ENCODE measurements at places on chromosomes 1 and 21.

- no peak for DNase-seq
Observed at GRCh38 chr1:46543761-46544560, 7.5 kb downstream of the KNCN start.

GRCh38 chr1:38250356-38250755, 203.8 kb upstream of the POU3F1 start:
- DNase-seq, result no peak

DNA sequence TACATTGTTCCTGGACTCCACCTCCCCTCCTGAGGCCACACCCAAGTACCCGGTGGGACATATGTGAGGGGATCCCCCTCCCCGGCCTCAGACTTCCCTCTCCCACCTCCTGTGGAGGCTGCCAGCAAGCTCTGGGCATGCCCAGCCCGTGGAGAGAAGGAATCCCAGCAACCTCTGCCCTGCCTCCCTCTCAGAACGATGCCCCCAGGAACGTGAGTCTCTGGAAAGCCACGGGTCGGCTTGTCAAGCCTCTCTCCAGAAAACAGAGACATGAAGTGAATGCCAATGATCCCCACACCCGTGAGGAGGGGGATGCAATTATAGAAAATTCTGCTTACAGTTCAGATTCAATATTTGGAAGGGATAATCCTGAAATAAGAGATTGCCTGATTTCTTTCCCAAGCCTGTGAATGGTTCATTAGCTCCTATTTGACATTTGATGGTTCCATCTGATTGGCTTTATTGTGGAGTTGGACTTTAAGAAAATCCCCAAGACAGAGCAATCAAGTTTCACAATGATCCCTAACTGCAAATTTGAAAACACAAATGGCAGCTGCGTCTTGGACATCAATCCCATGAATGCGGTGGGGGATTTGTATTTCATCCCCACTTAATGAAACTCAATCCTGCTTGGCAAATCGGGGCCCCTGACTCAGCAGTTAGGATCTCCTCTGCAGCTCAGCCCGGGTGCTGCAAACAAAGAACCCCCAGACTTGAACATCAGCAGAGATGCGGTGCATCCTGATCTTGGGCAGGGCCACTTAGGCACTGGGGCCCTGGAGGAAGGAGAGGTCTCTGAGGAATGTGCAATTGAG, 9.1 kb upstream of the GUCA2B start:
- no peak for DNase-seq

DNA sequence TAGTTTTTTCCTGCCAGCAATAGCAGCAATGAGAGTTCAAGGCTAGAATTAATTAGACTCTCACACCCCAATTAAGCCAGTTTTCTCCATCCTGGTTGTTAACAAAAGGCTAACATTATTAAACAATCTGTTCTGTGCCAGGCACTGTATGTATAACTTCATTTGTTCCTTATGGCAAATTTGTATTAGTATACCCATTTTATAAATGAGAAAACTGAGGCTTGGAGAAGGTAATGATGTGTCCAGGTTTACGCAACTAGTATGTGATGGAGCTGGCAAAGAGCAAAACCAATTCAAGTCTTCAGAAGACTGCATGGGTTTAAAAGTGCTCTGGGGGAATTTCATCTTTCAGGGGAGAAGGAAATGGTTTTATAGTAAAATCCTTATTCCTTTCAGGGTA, 38.3 kb upstream of the SLC9A1 start:
- no peak for DNase-seq

GRCh38 chr1:41683681-41684500, 199.4 kb upstream of the EDN2 start:
- peak; percentile 55 for DNase-seq

DNA sequence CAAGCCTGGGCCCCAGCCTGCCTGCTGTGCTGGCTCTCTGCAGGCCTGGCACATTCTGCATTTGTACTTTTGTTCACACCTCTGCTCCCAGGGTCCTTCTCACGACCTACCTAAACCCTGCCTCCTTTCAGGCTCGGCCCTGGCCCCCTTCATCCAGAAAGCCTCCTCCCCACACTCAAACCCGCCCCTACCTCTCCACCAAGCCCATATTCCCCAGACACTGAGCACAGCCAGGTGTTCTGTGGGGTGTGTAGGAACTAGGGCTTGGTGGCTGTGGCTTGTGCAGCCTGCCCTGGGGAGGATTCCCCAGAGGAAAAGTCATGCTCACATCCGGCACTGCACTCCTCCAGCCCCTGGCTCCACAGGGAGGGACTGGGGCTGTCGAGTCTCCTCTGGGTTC, 8.2 kb upstream of the MIXL1 start:
- DNase-seq, result no peak

- no peak for DNase-seq
Observed at GRCh38 chr1:96749618-96750017, 28.0 kb downstream of the PTBP2 start.

DNA sequence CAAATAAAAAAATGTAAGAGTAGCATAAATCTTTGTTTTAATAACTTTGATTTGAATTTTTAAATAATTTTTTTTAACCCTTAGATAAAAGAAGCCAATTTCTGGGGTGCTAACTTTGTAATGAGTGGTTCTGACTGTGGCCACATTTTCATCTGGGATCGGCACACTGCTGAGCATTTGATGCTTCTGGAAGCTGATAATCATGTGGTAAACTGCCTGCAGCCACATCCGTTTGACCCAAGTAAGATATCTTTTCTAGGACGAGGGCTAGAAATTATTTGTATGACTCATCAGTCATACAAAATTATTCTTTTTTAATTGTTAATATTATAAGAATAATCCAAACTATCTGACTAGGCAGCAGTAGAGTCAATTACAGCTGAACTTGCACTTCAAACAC, 71.2 kb downstream of the GPR161 start:
- DNase-seq, result no peak

DNA sequence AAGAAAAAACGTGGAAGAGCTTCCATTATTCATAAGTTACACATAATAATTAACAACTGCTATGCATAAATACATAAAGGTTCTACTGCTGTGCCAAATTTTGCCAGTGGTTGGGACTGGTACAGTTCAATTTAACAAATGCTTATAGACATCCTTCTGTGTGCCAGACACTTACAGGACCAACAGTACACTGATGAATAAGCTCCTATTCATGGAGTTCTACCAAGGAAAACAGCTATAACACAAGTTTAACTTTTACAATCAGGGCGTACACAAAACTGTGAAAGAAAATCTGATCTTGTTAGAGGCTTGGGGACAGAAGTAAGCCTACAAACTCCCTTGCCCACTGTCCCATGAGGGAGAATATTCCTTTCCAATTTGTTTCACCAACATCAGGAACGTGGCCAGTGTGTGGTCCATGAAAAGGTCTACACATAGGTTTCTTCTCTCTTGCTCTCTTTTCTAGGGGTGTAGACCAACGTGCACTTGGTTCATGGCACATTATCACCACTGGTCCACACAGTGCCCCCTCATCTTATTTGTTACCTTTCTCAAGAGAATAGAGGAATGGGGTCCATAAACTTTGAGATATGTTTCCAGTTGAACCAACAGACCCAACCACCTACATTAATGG, 10.1 kb downstream of the NRIP1 start:
- DNase-seq, result no peak

DNA sequence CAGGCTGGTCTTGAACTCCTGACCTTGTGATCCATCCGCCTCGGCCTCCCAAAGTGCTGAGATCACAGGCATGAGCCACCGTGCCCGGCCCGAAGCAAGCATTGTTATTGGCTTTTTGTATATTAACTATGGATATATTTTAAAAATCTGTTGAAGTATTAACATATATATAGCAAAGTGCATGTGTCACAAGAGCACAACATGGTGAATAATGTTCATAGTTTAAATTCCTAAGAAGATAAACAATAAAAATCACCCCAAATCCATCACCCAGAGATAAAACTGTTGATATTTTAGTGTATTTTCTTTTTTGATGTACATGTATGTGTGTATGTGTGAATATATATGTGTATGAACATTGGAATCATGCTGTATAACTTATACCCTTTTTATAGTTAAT, 9.1 kb upstream of the FOXE3 start:
- DNase-seq, result no peak

GRCh38 chr1:227911376-227911775, 36.4 kb downstream of the WNT9A start:
- DNase-seq, result no peak

DNA sequence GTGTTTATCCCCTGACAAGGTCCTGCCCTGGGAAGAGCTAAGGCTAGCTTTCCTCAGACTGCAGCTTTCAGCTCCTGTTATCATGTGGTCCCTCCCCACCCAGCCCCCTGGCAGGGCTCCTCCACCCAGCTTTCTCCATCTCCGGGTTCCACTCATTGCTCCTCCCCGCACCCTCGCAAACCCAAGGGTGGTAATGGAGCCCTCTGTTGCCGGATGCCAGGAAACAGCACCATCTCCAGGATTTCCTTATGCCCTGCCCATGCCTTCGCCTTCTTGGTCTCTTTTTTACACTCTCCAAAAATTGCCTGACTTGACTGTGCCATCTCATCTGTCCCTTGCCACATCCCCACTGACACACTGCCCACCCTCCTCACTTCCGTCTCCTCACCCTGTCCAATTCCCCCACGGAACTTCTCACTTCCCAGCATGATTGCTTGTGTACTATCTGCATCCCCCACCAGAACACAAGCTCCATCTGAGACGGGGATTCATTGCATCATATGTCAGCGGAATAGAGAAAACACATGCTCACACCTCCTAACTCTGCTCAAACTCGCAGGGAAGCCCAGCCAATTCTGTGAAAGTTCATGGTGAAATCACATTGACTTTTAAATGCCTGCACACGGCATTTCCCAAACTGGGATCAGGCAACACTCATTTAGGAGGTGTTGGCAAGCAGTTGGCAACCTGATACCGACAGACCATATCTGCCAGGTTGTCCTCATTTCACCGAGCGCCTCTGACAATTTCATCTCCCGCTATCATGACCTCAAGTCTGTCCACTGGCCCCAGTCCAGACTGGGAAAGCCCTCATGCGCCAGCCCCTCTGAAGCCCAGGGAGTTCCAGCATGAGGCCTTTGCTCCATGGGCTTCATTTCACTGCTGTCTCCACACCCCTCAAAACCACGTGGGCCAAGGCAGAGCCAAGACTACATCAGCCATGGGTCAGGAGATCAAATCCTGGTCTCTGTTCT, 201.1 kb downstream of the MATN1 start:
- peak; percentile 56 for DNase-seq

DNA sequence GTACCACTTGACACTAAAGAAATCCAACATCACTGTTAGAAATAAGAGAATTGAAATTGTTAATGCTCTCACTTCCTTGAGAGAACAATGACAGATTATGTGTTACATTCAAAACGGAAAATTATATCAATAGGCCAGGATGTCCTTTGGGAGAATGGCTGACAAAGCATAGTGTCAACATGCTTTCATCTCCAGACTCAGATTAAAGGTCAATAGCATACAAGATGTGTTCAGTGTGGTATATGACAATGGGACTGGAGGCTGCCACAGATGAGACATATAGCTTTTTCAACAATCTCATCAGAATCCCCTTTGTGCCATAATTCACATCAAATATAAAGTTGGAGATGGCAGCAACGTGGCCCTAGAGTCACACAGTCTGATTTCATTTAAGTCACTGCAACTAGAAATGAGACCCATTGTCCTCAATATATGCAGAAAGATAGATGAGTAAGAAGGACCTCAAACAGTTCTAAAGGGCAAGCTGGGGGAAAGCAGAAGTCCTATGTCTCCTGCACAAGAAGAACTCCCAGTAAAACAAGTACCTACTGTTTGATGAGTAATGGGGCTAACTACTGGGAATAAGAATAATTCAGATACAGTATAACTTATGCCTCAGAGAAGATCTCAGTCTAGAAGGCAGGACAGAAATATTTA, 327.9 kb downstream of the TTLL7 start:
- no peak for DNase-seq

DNA sequence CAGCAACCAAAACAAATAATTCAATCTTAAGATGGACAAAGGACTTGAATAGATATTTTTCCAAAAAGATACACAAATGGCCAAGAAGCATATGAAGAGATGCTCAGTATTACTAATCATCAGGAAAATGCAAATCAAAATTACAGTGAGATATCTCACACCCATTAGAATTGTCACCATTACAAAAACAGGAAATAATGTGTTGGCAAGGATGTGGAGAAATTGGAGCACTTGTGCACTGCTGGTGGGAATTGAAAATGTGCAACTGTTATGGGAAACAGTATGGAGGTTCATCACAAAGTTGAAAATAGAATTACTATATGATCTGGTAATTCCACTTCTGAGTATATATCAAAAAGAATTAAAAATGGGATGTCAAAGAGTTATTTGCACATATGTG, 83.2 kb downstream of the SH3GLB1 start:
- no peak for DNase-seq

- DNase-seq, result peak; percentile 58
Observed at GRCh38 chr1:47175227-47175934, 14.5 kb downstream of the PDZK1IP1 start.

DNA sequence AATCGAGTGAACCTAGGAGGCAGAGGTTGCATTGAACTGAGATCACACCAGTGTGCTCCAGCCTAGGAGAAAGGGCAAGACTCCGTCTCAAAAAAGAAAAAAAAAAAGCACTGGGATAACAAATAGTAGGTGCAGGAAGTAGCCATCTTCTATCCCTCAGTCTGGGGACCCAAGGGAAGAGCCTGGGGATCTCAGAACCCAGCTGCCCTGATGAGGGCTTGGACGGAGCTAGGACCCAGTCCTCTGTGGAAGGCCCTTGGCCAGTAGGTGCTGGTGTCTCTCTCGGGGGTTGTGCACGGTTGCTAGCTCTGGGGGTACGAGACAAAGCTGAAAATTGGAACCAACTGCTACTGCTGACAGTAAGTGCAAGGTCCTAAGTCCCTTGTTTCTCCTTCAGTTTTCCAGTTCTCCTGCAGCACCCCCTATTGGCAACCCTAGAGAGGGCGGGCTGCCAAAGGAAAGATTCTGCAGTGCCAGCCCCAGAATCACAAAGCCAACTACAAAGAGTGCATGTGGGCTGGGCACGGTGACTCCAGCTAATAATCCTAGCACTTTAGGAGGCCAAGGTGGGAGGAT, 57.6 kb upstream of the KIF1B start:
- DNase-seq, result peak; percentile 56

DNA sequence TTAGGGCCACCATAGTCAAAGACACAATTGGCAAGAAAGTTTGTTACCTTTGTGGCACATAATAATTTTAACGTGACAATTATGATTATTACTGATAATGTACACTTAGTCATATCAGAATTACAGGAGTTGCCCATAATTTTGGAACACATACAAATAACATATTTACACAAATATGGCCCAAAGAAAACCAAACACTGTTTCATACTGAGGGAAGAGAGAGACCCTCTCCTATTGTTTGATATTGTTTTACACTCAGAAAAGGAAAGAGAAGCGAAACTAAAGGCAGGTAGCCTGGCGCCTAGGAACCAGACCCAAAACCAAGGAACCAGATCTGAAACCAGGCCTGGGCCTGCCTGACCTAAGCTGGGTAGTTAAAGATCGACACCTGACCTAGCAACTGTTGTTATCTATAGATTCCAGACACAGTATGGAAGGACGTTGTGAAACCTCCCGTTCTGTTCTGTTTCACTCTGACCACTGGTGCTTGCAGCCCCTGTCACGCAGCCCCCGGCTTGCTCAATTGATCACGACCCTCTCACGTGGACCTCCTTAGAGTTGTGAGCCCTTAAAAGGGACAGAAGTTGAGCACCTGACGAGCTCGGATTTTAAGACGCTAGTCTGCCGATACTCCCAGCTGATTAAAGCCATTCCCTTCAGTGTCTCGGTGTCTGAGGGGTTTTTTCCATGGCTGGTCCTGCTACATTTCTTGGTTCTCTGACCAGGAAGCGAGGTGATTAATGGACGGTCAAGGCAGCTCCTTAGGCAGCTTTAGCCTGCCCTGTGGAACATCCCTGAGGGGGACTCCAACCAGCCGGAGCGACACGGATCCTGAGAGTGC, 27.9 kb downstream of the C1orf115 start:
- DNase-seq, result no peak

Measured in femur (tissue), 1 donor.